ENCODE measurements at places on chromosomes 3 and 15. TPM values are rescaled to one million over a fixed set of nuclear protein-coding genes. Genes with fewer than 3 reads are reported as not detected.
A peak's percentile ranks its signal among the peaks of the same experiment; 100 is the strongest.

DNA sequence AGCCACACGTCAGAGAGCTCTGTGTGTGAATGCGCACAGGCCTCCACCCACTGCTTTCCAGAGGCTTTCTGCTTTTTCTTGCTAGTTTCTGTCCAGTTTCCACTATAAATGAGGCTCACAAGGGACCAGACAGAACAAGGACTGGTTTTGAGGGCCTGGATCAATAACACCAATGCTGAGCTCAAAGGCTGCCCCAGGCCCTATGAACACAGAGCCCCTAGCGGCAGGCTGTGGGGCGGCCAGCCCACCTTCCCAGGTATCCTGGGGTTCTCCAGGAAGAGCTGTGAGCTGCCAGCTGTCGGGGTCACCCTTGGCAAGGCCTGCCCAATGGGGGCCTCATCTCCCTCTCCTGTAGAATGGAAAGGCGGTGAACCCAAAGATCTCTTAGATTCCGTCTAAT is 2.2 kb upstream of the ITIH3 start:
- no peak overlapping the region for H3K27ac ChIP-seq
- H3K27me3 ChIP-seq: no peaks in the 10 kb centered on the region
- no peak overlapping the region for H3K4me3 ChIP-seq
- H3K4me1 ChIP-seq: peaks cover 11% of the 10 kb centered on the region
- H3K36me3 ChIP-seq: no peaks in the 10 kb centered on the region
- DNase-seq: no peak

GRCh38 chr15:38991701-38992100 is 427.1 kb upstream of the RASGRP1 start:
- H3K36me3 ChIP-seq: no peaks in the 10 kb centered on the region
- no peaks in the 10 kb centered on the region for H3K27me3 ChIP-seq
- peaks cover 60% of the 10 kb centered on the region for H3K4me1 ChIP-seq
- H3K27ac ChIP-seq: no peak overlapping the region

- peaks cover 27% of the 10 kb centered on the region for H3K4me1 ChIP-seq
- peaks cover 21% of the 10 kb centered on the region for H3K36me3 ChIP-seq
- H3K27me3 ChIP-seq: no peaks in the 10 kb centered on the region
- no peak overlapping the region for H3K27ac ChIP-seq
These were observed 99.3 kb downstream of the OXNAD1 start for GRCh38 chr3:16364323-16364722.

Gene USP4
- total RNA-seq: 31.6 TPM

GRCh38 chr3:34382859-34383258 is 584.4 kb downstream of the PDCD6IP start:
- H3K27me3 ChIP-seq: peaks cover 8% of the 10 kb centered on the region
- peaks cover 7% of the 10 kb centered on the region for H3K4me1 ChIP-seq
- no peaks in the 10 kb centered on the region for H3K36me3 ChIP-seq
- H3K4me3 ChIP-seq: no peak overlapping the region
- H3K27ac ChIP-seq: no peak overlapping the region

GRCh38 chr3:101149251-101149650 is 156.0 kb upstream of the ABI3BP start:
- peaks cover 1% of the 10 kb centered on the region for H3K27me3 ChIP-seq
- peaks cover 4% of the 10 kb centered on the region for H3K4me1 ChIP-seq
- no peak for DNase-seq
- H3K36me3 ChIP-seq: peaks cover 3% of the 10 kb centered on the region
- H3K27ac ChIP-seq: no peak overlapping the region
- no peak overlapping the region for H3K4me3 ChIP-seq

- peaks cover 25% of the 10 kb centered on the region for H3K36me3 ChIP-seq
- peaks cover 8% of the 10 kb centered on the region for H3K4me1 ChIP-seq
- no peaks in the 10 kb centered on the region for H3K27me3 ChIP-seq
- no peak for DNase-seq
- no peak overlapping the region for H3K4me3 ChIP-seq
These were observed 89.1 kb downstream of the ETFA start for GRCh38 chr15:76222159-76222558.

Gene LIPH
- total RNA-seq: 0.40 TPM

DNA sequence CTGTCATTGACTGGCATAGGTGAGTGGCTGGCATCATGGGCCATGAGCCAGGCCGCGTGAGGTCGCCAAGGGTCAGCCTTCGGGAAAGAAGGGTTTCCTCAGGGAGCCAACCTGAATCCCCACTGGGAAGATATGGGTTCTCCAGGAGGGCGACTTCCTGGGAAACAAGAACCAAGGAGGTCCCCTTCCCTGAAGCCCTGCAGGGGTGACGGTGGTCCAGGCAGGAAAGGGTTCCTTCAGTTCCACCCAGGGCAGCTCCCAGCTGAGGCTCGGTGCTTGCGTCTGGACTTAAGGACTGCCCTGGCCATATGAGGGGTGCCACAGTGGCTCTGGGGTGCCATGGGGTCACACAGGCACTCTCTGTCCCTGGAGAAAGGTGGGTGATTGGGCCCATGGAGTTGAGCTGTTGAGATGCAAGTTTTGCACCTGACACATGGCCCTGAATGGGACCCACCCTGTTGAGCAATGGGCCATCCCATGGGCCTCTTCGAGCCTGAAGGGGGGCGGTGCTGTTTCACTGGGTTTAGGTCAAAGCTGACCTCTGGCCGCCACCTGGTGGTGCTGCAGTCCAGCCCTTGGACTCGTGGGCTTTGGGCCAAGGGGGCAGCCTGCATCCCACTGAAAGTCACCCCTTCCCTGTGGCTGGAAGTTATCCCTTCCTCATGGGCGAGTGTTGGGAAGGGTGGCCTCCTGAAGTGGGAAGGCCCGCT is 228.1 kb downstream of the SNRPN start:
- no peak overlapping the region for H3K4me3 ChIP-seq
- no peaks in the 10 kb centered on the region for H3K27me3 ChIP-seq
- H3K4me1 ChIP-seq: no peaks in the 10 kb centered on the region
- DNase-seq: peak; percentile 61
- H3K27ac ChIP-seq: no peak overlapping the region
- no peaks in the 10 kb centered on the region for H3K36me3 ChIP-seq

Gene DZIP1L
- total RNA-seq: 42.1 TPM

DNA sequence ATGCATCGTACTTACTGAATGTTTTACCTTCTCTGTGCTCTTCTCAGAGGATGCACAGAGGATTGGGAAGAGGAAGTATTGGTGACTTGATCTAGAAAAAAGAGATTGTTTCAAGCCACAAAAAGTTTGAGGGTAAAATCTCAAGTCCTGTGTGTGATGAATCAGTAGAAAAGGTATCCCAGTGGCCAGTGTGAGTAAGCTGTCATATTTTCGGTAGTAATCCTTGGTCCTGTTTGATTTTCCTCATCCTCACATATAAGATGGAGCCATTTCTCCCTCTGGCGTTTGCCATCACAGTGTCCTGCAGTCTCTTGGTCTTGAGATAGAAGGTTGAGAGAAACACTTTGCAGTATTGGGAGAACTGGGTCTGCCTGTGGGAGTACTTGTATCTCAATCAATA is 166.8 kb downstream of the LPP start:
- H3K4me1 ChIP-seq: peaks cover 65% of the 10 kb centered on the region
- H3K27me3 ChIP-seq: no peaks in the 10 kb centered on the region
- peaks cover 6% of the 10 kb centered on the region for H3K36me3 ChIP-seq
- no peak overlapping the region for H3K4me3 ChIP-seq

Gene RASL12
- 1.7 TPM for total RNA-seq

DNA sequence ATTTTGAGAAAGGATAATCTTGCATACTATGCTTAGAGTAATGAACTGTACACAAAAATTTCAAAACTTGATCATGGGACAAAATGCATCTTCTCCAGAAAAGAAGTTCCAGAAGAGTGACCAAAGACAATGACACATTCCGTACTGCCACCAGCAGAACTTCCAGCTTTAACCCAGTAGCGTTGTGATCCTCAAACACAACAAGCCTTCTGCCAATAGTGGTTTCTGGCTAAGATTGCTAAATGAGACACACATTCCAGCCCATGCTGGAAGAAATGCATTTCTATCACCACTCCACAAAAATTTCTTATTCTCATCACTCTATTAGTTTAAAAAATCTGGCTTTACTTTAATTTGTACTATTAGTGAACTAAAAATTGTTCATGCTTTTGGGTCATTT is 334.9 kb downstream of the TBC1D5 start:
- DNase-seq: no peak
- no peaks in the 10 kb centered on the region for H3K27me3 ChIP-seq
- no peaks in the 10 kb centered on the region for H3K4me1 ChIP-seq

- no peak overlapping the region for H3K4me3 ChIP-seq
- no peak overlapping the region for H3K27ac ChIP-seq
- DNase-seq: peak; percentile 25
- no peaks in the 10 kb centered on the region for H3K27me3 ChIP-seq
These were observed 1.6 kb upstream of the MESP2 start for GRCh38 chr15:89774492-89774891.

Gene DGKG
- total RNA-seq: 1.7 TPM

Gene WDR93
- not detected for total RNA-seq

Gene ACAD11
- total RNA-seq: 17.2 TPM

Gene RARB
- 5.9 TPM for total RNA-seq

Gene COMMD2
- total RNA-seq: 61.7 TPM

DNA sequence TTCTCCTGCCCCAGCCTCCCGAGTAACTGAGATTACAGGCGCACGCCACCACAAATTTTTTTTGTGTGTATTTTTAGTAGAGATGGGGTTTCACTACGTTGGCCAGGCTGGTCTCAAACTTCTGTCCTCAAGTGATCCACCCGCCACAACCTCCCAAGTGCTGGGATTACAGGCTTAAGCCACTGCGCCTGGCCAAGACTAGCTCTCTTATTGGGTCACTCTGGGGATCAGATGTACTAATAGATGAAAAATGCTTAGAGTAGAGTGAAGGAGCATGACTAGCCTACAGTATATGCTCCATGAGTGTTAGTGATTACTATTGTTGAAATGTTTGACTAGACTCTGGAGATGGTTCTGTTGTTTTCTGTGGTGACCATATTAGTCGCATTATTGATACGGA is 21.8 kb downstream of the RARB start:
- peak overlapping the region; percentile 83 for H3K27ac ChIP-seq
- peaks cover 3% of the 10 kb centered on the region for H3K36me3 ChIP-seq
- no peak for DNase-seq

GRCh38 chr3:101200461-101200860 is 119.9 kb downstream of the IMPG2 start:
- no peak overlapping the region for H3K27ac ChIP-seq
- DNase-seq: no peak
- no peaks in the 10 kb centered on the region for H3K36me3 ChIP-seq
- peaks cover 25% of the 10 kb centered on the region for H3K4me1 ChIP-seq

Gene HHLA2
- total RNA-seq: not detected

DNA sequence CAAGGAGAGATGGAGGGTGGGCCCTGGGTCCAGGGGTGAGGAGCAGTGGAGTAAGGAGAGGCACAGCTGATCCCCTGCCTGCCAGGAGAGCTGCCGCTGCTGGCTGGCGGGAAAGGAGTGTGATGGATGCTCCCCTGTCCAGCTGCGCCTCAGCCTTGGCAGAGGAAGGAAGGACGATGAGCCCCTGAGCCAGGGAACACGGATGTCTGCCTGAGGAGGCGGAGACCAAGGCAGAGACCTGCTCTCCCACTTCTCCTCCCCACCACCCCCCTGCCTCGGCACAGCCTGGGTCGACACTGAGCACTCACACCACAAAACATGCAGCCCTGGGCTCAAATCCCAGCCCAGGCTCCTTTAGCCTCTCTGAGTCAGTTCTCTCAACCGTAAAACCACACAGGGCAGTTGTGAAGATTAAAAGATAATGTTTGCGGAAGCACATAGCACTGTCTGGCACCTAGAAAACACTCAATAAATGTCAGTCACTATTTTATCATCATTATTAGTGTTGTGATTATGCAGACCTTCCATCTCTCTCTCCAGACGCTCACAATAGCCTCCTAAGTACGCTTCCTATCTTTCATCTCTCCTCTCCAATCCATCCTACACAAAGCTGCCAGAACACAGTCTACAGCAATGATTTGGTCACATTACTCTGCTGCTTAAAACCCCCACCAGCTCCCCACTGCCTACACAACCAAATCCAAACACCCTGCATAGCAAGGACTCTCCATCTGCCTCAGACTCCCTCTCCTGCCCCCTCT is 52.2 kb downstream of the SEMA5B start:
- peaks cover 76% of the 10 kb centered on the region for H3K4me1 ChIP-seq
- DNase-seq: no peak
- peak overlapping the region; percentile 25 for H3K4me3 ChIP-seq
- H3K27me3 ChIP-seq: no peaks in the 10 kb centered on the region

- H3K36me3 ChIP-seq: peaks cover 18% of the 10 kb centered on the region
- no peak overlapping the region for H3K27ac ChIP-seq
- DNase-seq: no peak
- no peak overlapping the region for H3K4me3 ChIP-seq
- peaks cover 17% of the 10 kb centered on the region for H3K4me1 ChIP-seq
- no peaks in the 10 kb centered on the region for H3K27me3 ChIP-seq
These were observed 68.5 kb upstream of the SLC2A2 start for GRCh38 chr3:171095063-171095462.

All from chondrocyte (in vitro differentiated cells).